ENCODE measurements at places on chromosomes 3 and 15. TPM values are rescaled to one million over a fixed set of nuclear protein-coding genes. Genes with fewer than 3 reads are reported as not detected.

DYNLT2B gene
- total RNA-seq, result 28.0 TPM

NCKIPSD gene
- total RNA-seq, result 37.9 TPM

CCR4 gene
- total RNA-seq, result not detected

- no peak for DNase-seq
Observed at GRCh38 chr3:21466476-21466875, 284.5 kb downstream of the ZNF385D start.

- no peak for DNase-seq
Observed at GRCh38 chr3:127180859-127181258, 12.1 kb upstream of the PRR23E start.

DNA sequence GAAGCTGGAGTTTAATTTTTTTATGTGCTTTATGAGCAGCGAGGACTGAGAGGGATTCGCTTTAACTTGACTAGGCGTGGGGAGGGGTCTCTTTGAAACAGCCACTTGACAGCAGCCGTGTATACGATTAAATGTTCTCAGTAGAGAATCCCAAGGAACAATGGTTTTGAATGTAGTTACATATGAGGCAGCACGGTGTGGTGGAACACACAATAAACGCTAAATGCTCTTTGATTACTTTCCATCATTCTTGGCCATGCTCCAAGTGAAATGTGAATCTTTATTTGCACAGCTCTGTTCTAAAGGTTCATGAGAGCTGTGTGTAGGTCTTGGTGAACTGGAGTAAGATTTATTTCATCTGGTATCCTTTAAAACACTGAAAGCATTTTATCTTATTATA is 251.4 kb upstream of the TGFBR2 start:
- no peak for DNase-seq

DNA sequence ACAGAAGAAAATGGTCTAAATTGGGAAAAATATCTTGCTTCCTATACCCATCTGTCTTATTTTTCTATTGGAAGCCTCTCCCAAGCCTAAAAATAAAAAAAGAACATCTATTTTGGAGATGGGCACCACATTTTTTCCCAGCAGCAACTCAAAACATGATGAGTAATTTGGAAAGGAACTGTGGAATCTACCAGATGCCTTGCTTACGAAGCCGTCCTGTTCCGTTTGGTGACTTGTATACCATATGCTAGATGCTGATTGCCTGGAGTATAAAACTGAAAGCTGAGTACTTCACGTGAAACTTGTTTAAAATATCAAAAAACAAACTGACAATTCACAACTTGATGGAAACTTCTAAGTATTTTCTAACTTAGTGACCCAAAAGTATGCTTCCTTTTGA is 491.0 kb downstream of the ROBO2 start:
- DNase-seq, result no peak

- no peak for DNase-seq
Observed at GRCh38 chr3:192365571-192365970, 361.8 kb downstream of the FGF12 start.

DNA sequence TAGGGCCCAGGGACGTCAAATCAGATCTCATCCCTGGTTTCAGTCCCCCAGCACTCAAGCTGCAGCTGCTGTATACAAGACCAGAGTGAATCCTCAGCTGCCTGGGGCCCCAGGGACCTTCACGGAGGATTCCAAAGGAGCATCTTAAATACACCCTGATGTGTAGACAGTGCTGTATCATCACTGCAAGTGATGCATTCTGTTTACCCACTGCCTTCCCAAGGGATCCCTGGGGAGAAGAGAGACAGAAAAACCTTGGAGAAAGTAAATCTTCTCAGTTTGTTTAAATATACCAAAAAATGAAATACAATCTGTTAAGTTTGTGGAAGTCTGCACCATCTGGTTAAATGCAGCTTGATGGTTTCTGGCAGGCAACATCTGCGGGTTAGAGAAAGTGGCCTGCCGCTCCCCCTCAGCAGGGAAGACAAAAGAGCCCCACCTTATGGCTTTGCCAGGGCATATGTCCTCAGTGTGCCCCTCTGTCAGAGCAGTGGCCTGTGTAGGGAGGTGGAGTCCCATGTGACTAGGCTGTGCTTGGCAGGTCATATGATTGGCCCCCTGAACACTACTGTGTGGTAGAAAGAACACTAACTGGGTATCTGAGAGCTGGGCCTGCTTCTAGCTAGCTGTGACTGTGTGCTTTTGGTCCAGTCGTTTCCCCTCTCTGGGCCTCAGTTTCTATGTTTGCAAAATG is 222.2 kb upstream of the TRIM42 start:
- DNase-seq, result no peak

DNA sequence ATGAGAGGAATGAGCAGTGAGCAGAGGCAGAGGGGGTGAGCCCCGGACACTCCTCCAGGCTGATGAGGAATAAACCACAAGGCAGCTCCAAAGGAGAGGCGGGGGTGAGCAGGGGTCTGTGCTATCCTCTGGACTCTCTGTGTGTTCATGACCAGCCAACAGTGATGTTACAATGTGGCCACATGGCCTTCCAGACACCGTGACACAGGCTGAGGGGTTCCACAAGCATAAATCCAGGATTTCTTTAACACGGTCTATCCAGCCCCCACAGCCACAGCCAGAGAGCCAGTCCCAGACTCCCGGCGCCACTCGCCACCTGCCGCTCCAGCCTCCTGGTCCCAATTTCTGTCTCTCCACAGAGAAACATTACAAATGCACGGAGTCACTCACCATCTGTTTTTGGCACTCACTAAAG is 24.4 kb downstream of the XXYLT1 start:
- DNase-seq, result peak; percentile 53

GRCh38 chr3:140953028-140953960 is 11.7 kb downstream of the SLC25A36 start:
- DNase-seq, result peak; percentile 10
